ENCODE measurements at places on chromosomes 16 and 17.
A peak's percentile ranks its signal among the peaks of the same experiment; 100 is the strongest.

GRCh38 chr17:40554646-40555295, 10.5 kb downstream of the CCR7 start:
- DNase-seq = no peak

- no peak for DNase-seq
Observed at GRCh38 chr17:14875557-14876412, 389.3 kb downstream of the PMP22 start.

DNA sequence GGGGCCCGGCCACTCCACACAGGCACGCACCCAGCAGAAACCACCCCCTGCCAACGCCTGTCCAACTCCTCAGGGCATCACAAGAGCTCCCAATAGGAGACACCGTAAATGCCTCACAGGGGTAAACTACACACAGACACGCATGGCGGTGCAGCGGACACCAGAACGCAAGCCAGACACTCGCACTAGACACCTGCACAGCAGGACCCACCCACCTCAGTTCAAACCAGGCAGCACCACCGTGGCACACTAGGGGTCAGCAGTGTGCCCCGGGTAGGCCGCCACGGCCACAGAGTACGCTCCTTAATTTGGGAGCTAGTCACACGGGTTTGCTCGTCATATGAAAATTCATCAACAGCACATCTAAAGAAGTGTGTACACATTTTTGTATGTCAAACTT, 3.4 kb downstream of the SLC38A10 start:
- DNase-seq = peak; percentile 68

GRCh38 chr17:41888332-41888965, 23.2 kb upstream of the KLHL11 start:
- DNase-seq = no peak

DNA sequence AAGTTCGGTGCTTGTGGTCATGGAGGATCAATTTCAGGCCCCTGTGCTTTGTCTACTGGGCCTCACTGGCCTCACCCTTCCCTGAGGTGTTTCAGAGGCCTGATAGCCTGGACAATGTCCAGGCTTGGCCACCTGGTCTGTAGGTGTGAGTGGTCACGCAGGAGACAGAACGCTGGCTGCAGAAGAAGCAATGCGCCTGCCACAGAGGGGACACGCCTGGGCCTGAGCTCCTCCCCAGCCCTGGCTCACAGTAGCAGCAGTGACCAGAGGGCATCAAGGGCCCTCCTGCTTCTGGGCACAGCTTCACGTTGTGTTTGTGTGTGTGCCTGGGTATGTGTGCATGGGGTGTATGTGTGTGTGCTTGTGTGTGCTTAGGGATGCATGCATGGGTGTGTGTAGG, 1.9 kb upstream of the PITPNM3 start:
- no peak for DNase-seq

DNA sequence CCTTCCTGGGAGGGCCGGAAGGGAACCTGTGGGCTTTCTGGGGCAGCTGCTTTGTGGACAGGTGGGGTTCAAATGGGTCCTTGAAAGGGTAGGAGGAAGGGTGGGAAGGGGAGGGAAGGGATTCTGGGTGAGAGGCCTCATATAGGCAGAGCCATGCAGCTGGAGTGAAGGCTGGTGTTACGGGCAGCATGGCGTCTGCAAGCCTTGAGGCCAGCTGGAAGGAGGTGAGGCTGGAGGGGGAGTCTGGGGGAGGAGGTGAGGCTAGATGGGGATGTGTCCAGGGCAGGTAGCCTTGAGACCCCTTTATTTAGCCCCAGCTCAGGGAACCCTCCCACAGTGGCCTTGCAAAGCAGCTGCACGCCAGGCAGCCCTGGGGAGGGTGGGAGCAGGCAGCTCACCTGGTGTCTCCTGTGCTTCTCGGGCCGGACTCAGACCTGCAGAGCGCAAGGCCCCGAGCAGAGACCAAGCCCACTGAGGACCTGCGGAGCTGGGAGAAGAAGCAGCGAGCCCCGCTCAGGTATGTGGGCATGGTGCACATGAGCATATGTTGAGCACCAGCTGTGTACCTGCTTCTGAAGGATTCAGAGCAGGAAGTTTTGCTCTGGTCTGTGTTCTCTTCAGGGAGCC, 50.6 kb downstream of the SNX20 start:
- no peak for DNase-seq

DNA sequence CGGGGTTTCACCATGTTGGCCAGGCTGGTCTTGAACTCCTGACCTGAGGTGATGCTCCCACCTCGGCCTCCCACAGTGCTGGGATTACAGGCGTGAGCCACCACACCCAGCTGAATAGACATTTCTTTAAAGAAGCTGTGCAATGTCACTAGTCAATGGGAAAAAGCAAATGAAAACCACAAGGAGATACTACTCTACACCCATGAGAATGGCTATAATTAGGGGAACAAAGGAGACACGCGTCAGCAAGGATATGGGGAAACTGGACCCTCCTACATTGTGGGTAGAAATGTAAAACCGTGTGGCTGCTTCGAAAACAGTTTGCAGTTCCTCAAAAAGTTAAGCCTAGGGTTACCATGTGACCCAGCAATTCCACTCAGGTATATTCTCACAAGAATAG, 103.4 kb downstream of the VPS53 start:
- DNase-seq = no peak

GRCh38 chr16:88633684-88634140, 4.7 kb upstream of the IL17C start:
- DNase-seq = peak; percentile 30

DNA sequence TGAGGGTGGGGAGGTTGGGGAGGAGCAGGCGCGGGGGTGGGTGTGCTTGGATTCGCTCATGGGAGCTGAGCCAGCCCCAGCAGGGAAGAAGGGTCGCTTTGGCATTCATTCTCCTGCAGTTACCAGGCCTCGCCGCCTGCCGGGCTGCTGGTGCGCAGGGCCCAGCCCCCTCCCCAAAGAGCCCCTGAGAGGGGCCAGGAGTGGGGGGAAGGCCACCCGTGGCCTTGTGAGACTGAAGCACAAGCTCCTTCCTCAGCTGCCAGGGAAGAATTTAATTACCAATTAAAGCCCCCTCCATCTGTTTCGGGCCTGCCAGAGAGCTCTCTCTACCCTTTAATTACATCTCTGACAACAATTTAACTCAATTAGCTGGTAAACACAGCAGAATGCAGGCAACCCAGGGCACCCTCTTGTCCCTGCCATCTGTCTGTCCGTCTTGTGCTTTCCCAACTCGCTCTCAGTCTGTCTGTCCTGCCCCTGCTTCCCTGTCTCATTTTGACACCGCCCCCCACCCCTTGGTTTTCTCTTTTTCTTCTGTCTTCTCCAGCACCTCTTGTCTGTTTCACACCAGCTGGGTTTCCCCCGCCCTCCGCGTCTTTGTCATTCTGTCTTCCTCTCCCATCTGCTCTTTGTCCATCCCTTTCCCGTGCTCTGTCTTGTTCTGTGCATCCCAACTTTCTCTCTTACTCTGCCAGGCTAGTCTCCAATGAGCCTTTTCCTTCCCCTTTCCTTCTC, 32.7 kb downstream of the CDK5RAP3 start:
- no peak for DNase-seq

GRCh38 chr16:19696328-19696727, 21.7 kb downstream of the KNOP1 start:
- peak; percentile 29 for DNase-seq

GRCh38 chr16:3689731-3690130, 27.6 kb downstream of the TRAP1 start:
- no peak for DNase-seq

GRCh38 chr16:59540621-59541020, 806.5 kb upstream of the GOT2 start:
- no peak for DNase-seq

GRCh38 chr17:28319598-28319935, 567 bp downstream of the TMEM97 start:
- DNase-seq = no peak

GRCh38 chr16:89417352-89417751, 73.0 kb downstream of the ANKRD11 start:
- no peak for DNase-seq

DNA sequence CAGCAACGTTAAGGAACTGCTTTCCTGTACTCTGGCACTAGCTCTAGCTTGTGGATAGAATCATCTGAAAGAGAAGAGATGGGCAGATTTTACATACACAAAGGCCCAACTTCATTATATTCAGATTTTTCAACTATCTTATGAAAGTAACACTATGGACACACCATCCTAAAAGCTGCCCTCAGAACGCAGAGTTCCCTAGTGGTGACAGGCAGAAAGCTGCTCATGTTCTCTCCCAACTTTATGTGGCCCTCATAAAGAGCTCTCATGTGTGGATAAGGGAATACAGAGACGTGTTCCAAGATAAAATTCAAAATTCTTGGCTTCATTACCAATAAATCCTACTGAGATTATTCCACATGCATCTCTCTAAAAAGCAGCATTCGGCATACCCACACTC, 1.5 kb downstream of the CFAP20 start:
- DNase-seq = no peak

GRCh38 chr17:60303406-60304099, 88.4 kb downstream of the USP32 start:
- no peak for DNase-seq

- peak; percentile 44 for DNase-seq
Observed at GRCh38 chr16:1102921-1103635, 7.0 kb upstream of the C1QTNF8 start.

DNA sequence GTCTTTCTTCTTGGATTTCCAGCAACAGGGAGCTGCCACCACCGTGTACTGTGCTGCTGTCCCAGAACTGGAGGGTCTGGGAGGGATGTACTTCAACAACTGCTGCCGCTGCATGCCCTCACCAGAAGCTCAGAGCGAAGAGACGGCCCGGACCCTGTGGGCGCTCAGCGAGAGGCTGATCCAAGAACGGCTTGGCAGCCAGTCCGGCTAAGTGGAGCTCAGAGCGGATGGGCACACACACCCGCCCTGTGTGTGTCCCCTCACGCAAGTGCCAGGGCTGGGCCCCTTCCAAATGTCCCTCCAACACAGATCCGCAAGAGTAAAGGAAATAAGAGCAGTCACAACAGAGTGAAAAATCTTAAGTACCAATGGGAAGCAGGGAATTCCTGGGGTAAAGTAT, 389.0 kb downstream of the MAF start:
- DNase-seq = no peak

All from stimulated activated CD4-positive, alpha-beta T cell treated with anti-CD3 and anti-CD28 coated beads, Interleukin-2, amount 100 ng/mL, for 4 hours (primary cell).